ENCODE measurements at places on chromosomes 1 and 21. TPM values are rescaled to one million over a fixed set of nuclear protein-coding genes. Genes with fewer than 3 reads are reported as not detected.

GRCh38 chr1:176932114-176933104 is 232.1 kb downstream of the ASTN1 start:
- DNase-seq: no peak

DNA sequence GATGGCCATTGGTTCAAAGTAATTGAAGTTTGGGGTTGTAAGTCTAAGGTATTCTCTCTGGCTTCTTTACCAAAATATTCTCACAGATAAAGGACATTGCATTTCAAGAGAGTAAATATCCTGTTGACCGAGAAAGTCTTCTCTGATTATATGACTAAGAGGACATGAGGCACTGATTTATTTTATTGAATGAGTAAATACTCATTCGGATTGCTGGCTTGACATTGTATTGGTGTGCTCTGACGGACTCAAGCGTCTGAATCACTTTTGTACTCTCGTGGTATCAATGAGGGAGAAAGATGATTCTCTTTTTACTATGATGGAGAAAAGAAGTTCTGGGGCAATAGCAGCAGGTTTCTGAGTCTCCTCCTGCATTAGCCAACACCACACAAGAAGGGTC is 205.3 kb upstream of the RRP15 start:
- no peak for DNase-seq

GRCh38 chr1:81730881-81731280 is 69.9 kb upstream of the ADGRL2 start:
- no peak for DNase-seq

- DNase-seq: no peak
Observed at GRCh38 chr21:41147096-41147978, 20.6 kb upstream of the BACE2 start.

The KCNA2 gene
- 3.9 TPM for total RNA-seq

GRCh38 chr1:30029677-30030076 is 693.7 kb downstream of the MATN1 start:
- DNase-seq: no peak

DNA sequence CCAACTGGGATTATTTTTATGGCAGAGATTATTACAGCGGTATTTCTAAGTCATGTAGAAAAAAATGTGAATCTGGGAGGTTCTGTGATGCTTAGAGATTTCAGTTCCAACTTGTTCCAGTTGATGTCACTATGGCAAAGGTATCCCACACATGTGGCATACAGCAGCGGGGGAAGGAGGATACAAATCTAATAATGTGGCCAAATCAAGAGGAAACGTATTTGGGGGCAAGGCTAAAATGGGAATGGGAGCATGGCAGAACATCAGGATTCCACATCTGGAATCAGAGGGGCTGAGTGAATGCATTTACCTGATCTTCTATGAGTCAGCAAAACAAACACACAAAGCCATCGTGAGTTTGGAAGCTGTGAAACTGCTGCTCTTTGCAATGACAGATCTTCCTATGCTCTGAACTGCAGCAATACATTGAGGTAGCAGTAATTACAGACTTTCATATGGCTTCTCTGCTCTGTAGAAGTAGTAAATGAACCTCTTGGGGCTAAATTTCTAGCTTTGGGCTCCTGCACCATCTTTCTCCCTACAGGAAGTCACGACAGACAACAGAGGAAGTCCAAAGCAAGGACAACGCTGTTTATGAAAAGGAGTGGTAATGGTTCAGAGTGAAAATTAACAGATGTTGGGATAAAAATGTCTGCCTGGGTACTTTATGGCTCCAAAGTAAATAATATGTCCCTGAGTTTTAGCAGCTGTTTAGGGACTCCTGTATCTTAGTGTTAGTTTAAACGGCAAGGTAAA is 55.5 kb downstream of the GABPA start:
- DNase-seq: no peak

- DNase-seq: no peak
Observed at GRCh38 chr1:58883037-58883887, 99.4 kb upstream of the JUN start.

GRCh38 chr1:113912594-113913311 is 7.6 kb downstream of the DCLRE1B start:
- no peak for DNase-seq

The OBSCN gene
- total RNA-seq: 23.1 TPM

The ZNF683 gene
- total RNA-seq: not detected

GRCh38 chr1:38500891-38501290 is 358.7 kb downstream of the RRAGC start:
- no peak for DNase-seq

DNA sequence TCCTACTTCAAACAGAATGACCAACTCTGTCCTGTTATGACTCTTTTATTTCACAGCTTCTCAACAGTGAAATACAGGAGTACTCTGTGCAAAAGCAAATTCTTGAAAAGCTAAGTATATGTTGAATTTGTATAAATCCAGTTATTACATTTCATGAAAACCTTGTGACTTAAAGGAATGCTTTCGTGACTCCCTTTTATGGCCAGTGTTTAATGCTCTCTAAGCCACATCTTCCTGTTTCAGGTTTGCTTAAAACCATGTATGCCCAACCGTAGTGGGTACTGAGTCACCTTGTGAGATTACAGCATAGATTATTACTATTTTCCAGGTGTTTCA is 40.2 kb upstream of the KIF1B start:
- DNase-seq: no peak

The ALX3 gene
- not detected for total RNA-seq

GRCh38 chr1:175088525-175088951 is 20.9 kb downstream of the TNN start:
- DNase-seq: no peak

The TMCC2 gene
- 0.65 TPM for total RNA-seq

GRCh38 chr1:93770640-93771039 is 89.0 kb upstream of the BCAR3 start:
- no peak for DNase-seq

GRCh38 chr1:188426561-188426960 is 1597.8 kb downstream of the PLA2G4A start:
- no peak for DNase-seq

DNA sequence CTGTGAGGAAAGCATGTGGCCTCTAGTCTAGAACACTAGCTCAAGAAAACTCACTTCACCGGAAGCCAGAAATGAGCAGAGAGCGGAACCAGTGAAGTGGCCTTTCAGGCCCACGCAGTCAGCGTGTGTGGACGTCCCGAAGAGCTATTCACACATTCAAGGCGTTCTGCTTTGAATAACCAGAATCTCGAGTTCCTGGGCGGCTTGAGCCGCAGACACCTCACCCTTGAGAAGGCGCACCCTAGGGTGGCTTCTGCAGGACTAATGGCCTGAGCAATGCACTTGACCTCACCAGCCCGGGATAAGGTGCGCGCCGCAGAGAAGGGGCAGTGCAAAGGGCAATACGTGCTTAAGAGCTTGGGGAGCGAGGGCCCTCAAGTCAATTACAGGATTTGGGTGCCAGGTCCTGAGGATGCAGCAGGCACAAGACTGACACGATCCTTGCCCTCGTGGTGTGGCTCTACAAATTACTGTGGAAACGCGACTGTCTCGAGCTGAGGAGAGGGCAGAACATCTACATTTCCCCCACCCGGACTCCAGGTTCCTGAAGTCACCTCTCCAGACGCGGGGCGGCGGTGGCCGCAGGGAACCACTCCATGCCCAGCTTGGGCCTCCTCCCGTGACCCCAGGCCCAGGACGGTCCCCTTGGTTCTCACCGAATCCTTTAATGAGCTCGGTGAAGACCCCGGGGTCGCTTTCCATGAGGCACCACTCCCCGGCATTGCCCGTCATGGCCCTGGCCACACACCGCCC is 455 bp downstream of the UCHL5 start:
- DNase-seq: peak; percentile 6

- DNase-seq: no peak
Observed at GRCh38 chr21:32135401-32136363, 143.2 kb downstream of the MIS18A start.

DNA sequence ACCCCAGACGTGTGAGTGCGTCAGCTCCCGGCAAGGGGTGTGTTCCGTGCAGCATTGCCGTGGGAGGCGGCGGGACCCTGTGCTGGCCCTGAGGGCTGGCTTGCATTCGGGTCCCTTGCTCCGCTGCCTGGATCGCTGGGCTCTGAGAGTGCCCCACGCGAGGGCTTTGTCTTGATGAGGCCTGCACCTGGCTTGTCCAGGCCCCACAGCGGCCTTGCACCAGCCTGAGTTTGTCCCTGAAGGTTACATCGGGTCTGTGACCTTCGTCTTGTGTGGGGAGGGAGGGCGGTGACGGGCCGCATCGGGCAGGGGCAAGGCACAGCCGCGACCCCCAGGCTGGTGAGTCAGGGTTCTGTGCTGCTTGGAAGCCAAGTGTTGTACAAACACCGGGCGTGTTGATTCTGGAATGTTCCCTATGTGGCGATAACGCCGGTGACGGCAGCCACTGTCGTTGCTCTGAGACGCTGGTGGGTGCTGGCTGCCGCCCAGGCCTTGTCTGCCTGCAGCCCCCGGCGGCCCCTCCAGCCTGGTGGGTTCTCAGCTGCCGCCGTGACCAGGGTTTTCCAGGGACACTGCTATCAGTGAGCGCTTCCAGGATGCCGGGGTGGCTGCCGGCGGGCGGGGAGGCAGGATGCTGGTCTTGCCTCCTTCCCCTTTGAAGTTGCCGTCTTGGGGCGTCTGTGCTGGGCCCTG is 42.9 kb downstream of the SLX9 start:
- DNase-seq: no peak

DNA sequence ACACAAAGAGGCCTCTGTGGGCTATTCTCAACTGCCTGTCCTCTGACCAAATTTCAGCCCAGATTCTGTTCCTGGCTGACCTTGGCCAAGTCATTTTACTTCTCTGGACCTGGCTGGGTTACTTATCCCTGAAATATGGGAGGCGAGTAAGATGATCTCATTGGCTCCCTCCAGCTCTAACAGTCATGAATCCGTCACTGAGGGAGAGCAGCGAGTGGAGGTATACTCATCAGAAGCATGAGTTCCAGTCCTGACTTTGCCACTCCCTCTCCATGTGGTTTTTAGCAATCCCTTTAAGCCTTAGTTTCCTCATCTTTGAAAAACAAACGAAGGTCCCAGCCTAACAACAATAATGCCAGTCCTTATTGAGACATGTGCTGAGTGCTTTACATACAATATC is 63.5 kb downstream of the CCDC185 start:
- DNase-seq: no peak

GRCh38 chr1:216723274-216723780 is at the start of gene ESRRG:
ESRRG (minus strand) TSS chr1:216723429; CDS start chr1:216723299, 130 bp downstream.
- no peak for DNase-seq

GRCh38 chr1:107687849-107688753 is 276.9 kb downstream of the VAV3 start:
- DNase-seq: no peak

DNA sequence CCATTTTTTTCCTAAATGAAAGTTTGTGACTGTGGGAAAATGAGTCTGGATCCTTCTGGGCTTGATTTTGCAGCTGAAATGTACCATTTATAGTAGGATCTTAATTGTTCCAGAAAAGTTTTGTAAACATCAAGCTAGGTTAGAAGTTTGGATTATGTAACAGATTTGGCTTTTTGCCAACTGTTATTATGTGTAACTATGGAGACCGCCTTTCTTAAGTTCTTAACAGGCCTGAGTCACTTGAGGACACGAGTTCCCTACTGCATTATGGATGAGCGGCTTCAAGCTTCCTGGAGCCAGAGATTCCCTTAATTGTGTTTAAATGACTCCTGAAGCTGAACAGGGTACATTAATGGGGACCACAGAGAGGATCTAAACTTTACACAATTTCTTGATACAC is 22.2 kb downstream of the SLC25A33 start:
- DNase-seq: no peak

- no peak for DNase-seq
Observed at GRCh38 chr1:227780101-227781044, 35.1 kb upstream of the PRSS38 start.

DNA sequence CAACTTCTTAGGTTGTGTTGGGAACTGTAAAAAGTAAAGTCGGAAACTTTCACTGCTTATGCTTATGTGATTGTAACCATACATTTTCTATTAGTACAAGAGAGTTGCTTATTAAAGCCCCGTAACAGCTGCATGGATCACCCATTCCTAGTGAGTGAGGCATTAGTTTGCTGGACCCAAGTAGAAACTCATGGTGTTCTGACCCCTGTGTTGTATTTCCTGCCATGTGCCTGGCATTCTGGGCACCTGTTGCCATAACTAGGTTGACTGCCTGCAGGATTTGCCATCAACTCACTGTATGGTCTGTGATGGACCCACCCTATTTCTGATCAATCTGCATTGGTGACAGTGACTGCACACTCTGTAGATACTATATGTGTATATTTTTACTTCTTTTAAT is 173.0 kb downstream of the PGBD5 start:
- DNase-seq: no peak

DNA sequence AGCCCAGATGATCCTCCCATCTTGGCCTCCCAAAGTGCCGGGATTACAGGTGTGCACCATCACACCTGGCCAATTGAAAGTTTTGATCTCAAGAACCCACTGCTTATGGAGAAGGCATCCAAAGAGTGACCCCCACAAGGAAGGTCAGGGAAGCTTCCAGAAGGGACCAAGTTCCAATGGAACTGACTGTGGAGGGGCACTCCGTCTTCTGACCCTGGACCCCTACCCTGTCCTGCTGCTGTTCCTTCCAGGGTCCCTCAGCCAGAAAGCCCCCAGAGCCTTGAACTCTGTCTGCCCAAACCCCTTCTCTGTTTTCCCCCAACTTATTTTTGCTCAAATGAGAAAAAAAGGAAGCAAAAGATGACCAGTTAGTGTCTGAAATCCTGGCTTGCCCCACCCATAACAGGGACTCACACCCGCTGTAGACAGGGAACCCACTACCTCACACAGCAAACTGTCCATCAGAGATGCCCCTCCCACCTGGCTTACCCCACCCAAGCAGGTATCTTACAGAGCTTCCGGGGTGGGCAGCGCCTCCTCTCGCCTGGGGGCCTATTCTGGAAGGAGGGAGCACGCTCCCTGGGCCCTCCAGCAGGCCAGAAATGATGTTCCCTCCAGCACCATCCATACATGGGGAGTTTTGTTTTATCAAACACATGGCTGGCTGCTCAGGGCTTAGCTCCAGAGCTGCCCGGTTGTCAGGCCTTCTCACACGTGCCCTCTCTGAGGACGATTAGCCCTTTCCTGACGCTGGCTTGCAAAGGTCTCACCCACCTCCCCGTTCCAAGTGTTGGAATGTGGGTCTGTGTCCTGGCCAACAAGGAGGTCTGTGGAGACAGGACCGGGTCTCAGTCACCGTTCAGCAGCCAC is 3.1 kb upstream of the WNT3A start:
- DNase-seq: no peak

- DNase-seq: no peak
Observed at GRCh38 chr1:8818325-8818775, 910 bp upstream of the RERE start.

DNA sequence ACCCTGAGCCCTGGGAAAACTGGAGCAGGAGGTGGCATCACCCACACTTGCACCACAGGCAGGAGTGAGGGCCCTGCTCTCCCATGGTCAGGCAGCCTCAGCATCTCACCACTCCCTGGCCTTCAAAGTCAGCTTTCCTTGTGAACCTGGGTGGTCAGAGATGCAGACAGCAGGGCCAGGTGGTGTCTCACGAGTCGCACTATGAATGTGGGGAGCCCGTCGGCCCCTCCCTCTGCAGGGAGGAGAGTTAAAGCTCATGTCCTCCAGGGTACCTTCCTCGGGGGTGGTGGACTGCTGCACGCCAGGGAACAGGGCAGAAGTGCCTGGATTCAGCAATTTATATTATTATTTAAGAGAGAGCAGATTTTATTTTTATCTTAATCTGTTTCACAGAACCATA is 24.1 kb downstream of the ABCG1 start:
- DNase-seq: no peak

Data from T-helper 17 cell (primary cell).